Stimulated activated CD4-positive, alpha-beta T cell treated with anti-CD3 and anti-CD28 coated beads, Interleukin-15, amount 100 ng/mL, for 48 hours (primary cell): ENCODE measurements at places on chromosomes 7 and 10.

DNA sequence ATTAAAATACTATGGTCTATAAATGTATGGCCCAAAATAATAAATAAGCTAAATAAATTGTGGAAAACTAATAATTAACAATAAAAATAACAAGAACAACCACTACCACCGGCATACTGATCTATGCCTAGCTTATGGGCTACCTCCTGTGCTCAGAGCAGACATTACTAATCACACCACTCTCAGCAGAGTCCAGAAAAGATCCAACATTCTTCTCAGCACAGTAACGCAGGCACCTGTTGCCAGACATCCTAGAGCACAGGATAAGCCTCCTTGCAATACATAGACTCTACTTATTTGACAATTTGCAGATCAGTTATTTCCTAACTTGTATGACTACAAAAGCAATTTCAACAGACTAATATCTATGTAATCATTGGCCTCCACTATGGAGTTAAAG is 137.1 kb upstream of the NEBL start:
- no peak for DNase-seq

DNA sequence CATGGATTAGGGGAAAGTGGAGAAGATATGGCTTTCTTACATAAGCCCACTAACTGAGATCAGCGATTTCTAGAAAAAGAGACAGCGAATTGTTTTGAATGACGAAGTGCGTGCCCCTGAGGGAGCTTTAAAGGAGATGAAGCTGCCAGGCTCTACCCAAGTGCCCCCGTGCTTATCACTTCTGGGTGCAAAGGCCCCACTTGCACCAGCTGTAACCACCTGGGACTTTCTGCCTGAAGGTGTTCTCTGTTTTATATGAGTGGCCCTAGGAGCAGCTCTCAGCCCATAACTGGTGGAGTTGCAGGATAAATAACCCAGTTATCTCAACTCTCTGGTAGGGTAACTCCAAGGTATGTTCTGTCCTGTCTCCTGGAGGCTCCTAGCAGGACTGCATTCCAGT is 20.4 kb upstream of the CARD11 start:
- no peak for DNase-seq

DNA sequence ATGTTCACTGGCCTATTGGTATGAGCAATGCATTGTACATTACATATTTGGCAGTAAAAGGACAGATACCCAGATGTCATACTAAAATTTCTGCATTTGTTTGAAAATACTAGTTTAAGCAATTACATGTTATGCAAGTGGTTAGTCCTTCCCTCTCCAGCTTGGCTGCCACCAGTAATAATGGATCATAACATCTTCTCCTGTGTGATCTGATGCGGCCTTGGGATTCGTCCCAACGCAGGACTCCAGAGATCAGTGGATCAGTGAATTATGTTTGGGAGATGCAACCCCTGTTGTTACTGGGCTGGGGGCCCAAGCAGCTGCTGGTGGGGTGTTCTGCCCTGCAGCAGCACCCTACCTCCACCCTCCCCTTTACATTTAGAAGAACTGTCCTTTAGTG is 11.2 kb upstream of the PDK4 start:
- DNase-seq = no peak

- DNase-seq = no peak
Measured at GRCh38 chr10:48768144-48768766, 83.6 kb downstream of the WDFY4 start.

- no peak for DNase-seq
Measured at GRCh38 chr10:123492016-123492415, 174.1 kb upstream of the GPR26 start.

DNA sequence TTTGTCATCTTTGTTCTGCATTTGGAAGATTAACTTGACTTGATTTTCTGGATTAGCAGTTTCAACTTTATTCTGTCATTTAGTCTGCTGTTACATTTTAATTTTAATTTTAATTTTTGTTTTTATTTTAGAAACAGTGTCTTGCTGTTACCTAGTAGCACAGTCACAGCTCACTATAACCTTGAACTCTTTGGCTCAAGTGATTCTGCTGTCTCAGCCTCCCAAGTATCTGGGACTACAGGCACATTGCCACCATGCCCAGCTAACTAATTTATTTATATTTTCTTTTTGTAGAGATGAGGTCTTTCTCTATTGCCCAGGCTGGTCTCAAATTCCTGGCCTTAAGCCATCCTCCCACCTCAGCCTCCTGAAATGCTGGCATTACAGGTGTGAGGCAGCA is 35.3 kb downstream of the PALS2 start:
- no peak for DNase-seq

- DNase-seq = no peak
Measured at GRCh38 chr7:45586542-45587520, 12.7 kb downstream of the ADCY1 start.

- DNase-seq = no peak
Measured at GRCh38 chr10:33520223-33520622, 185.8 kb upstream of the NRP1 start.

GRCh38 chr10:101020427-101021075 is 10.4 kb downstream of the PDZD7 start:
- no peak for DNase-seq

- no peak for DNase-seq
Measured at GRCh38 chr7:45033931-45034290, 33.9 kb downstream of the CCM2 start.

- no peak for DNase-seq
Measured at GRCh38 chr7:43559171-43559945, 23.6 kb upstream of the STK17A start.

DNA sequence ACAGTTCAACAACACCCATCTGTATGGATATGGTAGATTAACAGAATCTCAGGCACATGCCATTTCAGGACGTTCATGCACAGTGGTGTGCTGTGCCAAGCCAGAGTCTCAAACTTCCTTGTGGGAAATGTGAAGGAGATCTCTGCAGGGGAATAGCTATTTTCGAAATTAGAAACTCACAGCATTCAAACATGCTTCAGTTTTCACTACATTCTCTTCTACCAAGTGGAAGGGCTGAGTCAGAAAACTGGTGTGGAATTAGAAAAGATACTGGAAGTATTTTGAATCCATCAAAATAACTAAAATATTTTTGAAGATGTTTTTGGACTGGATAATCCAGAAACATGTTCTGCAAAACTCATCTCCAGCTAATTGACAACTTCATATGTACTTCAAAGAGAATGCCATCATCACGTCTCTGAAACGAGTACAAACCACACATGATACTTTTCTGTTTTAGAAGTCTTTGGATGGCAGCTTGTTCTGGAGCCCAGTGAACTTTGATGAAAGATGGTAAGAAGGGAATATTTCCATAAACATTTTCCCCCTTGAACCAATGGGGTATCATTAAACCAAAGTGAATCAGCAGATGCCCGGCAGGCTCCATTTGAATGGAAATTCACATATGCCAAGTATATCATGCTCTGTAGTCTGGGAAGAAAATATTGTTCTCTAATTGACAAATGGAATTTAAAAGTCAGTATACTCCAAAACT is 616.3 kb upstream of the IGFBP3 start:
- no peak for DNase-seq

GRCh38 chr10:125548878-125549277 is 134.1 kb downstream of the TEX36 start:
- DNase-seq = no peak

GRCh38 chr7:28990200-28990960 is 32.2 kb upstream of the TRIL start:
- no peak for DNase-seq

GRCh38 chr7:38855867-38856266 is 53.1 kb downstream of the VPS41 start:
- DNase-seq = no peak

DNA sequence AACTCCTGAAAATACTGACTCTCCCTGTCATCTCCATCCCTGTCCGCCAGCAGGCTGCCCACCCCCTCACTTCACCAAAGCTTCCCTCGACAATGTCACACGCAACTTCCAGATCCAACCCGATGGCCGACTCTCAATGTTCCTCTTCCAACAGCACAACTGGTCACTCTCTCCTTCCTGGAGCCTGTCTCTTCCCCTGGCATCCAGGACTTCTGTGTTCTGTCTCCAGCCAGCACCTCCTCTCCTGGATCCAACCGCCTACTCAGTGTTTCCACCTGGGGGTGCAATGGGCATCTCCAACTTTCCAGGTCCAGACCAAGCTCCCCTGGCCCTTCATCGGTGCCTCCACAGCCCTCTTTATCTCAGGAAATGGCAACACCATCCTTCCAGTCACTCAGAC is 8.6 kb downstream of the CPA5 start:
- DNase-seq = no peak

DNA sequence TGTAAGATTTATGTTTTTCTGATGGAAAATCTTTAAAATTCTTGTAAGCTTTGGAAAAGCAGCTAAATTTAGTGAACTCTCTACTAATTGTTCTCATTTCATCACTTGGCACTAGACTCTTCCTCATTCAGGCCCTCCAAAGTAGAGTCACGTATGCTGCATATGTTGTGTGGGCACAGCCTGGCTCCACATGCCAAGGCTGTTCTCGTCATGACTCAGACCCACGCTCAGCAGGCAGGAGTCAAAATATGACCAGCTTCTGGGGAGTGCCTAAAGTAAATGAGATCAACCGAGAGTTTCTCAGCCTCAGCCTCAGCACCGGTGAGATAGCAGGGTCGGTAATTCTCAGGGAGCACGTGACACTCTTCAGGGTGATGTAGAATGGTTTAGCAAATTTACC is 1672.9 kb downstream of the REEP3 start:
- no peak for DNase-seq
